ENCODE measurements at places on chromosomes 4 and X.

DNA sequence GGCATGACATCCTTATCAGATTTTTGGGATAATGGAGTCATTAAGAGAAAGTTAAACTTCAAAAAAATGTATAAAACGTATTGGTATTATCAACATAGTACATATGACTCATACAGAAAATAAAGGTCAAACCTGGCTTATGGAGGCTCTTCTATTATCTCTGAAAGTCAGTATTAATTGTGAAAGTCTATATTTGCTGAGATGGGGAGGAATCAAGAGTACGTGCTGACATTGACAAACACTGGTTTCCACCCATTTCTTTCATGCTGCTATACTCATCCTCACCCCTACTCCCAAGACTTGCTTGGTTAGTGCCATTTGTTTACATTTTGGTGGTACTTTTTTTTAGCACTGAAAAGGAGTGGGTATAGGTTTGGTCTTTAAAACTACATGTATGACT lies 30.8 kb upstream of the PLA2G12A start:
- DNase-seq, result no peak

DNA sequence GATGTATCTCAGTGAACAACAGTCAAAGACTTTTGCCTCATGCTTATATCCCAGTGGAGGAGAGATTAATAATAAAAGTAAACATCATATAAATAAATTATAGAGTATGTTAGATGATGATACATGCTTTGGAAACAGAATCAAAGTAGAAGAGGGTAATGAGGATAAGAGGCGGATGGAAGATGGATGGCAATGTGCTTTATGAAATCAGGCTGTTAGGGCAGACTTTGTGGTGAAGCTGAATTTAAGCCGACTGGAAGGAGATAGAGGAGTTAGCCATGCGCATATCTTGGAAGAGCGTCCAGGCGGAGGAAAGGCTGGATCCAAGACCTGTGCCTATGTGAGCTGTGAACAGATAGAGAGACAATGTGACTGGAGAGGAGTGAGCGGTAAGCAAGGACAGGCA lies 74.9 kb upstream of the GUCY1A1 start:
- no peak for DNase-seq

DNA sequence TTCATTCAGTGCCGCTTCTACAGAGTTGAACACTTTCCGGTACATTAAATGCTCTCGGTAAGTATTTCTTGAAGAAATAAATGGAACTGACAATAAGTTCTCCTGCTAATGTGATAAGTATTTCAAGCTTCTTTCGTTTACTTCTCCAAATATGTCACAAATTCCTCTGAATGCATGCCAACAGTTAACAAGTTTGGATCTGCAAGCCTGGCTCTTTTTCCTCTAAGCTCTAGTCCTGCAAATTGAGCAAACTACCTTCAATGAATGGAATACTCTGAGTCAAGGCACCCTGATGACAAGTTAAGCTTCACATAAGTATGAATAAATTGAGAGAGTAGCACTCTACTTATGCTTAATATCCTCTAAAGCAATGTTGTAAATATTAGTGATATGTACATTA lies 403.6 kb downstream of the PDGFC start:
- DNase-seq, result no peak

DNA sequence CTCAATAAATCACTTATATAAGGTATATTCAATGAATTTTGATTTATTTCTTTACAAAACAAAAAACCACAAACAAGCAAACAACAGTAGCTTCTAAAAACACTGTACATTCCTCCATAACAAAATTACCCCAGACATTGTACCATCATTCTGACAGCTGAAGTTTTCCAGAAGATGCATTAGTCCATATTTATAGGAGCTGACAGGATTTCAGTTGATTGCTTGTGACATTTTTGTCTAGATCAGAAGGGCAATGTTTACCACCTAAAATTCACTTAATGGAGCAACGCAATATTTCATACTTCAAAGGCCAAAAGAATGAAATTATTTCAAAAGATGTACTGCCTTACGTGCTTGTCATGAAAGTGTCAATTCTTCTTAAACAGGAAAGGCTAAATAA lies 167.0 kb downstream of the ATP10D start:
- no peak for DNase-seq

GRCh38 chr4:7037425-7037824 lies 5.7 kb upstream of the TADA2B start:
- no peak for DNase-seq

DNA sequence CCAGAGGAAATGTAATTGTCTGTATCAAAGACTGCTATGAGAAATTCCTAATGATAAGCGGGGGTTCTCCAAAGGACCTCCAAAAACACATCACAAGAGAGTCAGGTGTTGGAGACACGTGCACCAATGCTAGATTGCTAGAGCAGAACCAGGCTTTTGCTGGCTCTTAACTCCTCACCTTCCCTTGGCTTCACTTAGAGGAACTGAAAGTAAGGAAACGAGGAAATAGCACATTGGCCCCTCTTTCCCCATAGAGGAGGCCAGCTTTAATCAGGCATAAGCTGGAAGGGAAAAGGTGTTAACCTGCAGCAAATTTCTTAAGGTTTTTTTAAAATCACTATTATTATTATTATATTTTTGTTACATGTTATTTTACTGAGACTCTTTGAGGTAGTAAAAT lies 13.6 kb downstream of the OTC start:
- no peak for DNase-seq

GRCh38 chrX:46446727-46447378 lies 98.4 kb downstream of the ZNF674 start:
- peak; percentile 54 for DNase-seq

Measured in activated CD4-positive, CD25-positive, alpha-beta regulatory T cell (primary cell).